ENCODE measurements at places on chromosomes 2 and 18. TPM values are rescaled to one million over a fixed set of nuclear protein-coding genes. Genes with fewer than 3 reads are reported as not detected.

IL1B gene
- 7.0 TPM for total RNA-seq

GRCh38 chr2:48397846-48398245 is 132.1 kb upstream of the STON1 start:
- no peak overlapping the region for H3K4me3 ChIP-seq
- no peaks in the 10 kb centered on the region for H3K36me3 ChIP-seq
- DNase-seq = no peak
- no peaks in the 10 kb centered on the region for H3K4me1 ChIP-seq
- H3K27ac ChIP-seq = no peak overlapping the region

- H3K27me3 ChIP-seq = no peaks in the 10 kb centered on the region
- DNase-seq = no peak
- no peak overlapping the region for H3K4me3 ChIP-seq
- no peaks in the 10 kb centered on the region for H3K36me3 ChIP-seq
Observed at GRCh38 chr2:122307763-122308162, 552.3 kb downstream of the TSN start.

GALR1 gene
- 0.55 TPM for total RNA-seq

DNA sequence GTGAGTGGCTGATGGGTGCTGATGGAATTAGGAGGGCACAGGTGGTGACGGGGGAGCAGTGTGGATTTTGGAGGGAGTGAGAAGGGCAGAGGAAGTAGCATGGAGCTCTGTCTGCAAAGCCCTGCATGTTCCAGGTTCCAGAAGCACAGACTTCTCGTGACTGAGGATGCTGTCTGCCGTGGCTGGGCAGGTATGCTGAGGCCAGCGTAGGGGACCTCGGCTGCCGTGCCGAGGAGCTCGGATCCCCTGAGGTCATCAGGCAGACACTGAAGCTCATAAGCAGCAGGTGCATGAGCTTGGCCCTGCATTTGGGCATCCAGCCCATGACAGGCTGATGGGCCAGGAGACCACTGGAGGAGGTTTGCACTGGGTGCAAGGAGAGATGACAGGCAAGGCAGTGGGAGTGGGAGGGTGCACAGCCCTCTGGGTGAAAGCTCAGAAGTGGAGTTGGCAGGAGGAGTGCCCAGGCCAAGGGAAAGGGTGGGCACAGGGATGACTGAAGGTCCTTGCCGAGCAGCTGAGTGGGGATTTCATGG is 215.3 kb downstream of the SH3RF3 start:
- H3K27me3 ChIP-seq = no peaks in the 10 kb centered on the region
- H3K4me1 ChIP-seq = no peaks in the 10 kb centered on the region
- no peak overlapping the region for H3K4me3 ChIP-seq
- no peak for DNase-seq
- H3K27ac ChIP-seq = no peak overlapping the region

- no peaks in the 10 kb centered on the region for H3K36me3 ChIP-seq
- peaks cover 3% of the 10 kb centered on the region for H3K4me1 ChIP-seq
- H3K4me3 ChIP-seq = no peak overlapping the region
- no peak overlapping the region for H3K27ac ChIP-seq
Observed at GRCh38 chr2:218074031-218074430, 5.0 kb downstream of the RUFY4 start.

DNA sequence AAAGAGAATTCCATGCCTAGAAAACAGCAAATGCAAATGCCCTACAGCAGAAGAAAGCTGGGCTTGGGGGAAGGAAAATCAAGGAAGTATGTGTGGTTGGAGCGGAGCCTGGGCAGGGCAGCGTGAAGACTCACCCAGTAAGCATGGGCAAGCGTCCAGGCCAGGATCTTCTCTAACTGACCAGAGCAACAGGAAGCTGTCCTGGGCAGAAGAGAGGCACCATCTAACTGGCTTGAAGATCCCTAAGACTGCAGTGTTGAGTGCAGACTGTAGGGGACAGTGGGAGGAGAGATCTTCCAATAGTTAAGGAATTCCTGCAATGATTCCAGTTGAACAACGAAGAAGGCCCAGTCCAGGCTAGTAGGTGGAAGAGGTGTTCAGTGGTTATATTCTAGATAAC is 57.9 kb downstream of the NXPH2 start:
- no peak overlapping the region for H3K27ac ChIP-seq
- no peak for DNase-seq
- no peaks in the 10 kb centered on the region for H3K4me1 ChIP-seq

SAG gene
- not detected for total RNA-seq

DNA sequence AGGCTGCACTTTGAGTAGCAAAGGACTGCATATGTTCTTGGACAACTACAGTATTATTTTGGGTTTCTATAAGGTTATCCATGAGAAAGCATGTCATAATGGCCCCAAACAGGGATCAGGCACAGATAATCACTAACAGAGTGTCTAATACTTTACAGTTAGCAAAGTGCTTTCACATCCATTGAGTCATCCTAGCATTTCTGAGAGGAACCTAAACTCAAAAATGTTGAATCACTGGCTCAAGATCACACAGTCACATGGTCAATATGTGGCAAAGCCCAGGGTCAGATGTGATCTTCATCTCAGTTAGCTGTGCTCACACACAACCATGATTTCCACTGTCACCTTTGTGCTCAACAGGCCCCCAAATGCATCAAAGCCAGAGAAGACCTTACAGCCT is 156.1 kb upstream of the VRK2 start:
- H3K27me3 ChIP-seq = no peaks in the 10 kb centered on the region
- H3K27ac ChIP-seq = no peak overlapping the region
- H3K36me3 ChIP-seq = no peaks in the 10 kb centered on the region
- H3K4me3 ChIP-seq = no peak overlapping the region
- no peak for DNase-seq

GRCh38 chr2:190468814-190469569 is 60.8 kb downstream of the MFSD6 start:
- no peak overlapping the region for H3K4me3 ChIP-seq
- peak; percentile 96 for DNase-seq
- no peaks in the 10 kb centered on the region for H3K27me3 ChIP-seq
- peaks cover 9% of the 10 kb centered on the region for H3K36me3 ChIP-seq
- H3K27ac ChIP-seq = peak overlapping the region; percentile 78
- H3K4me1 ChIP-seq = peaks cover 40% of the 10 kb centered on the region

GRCh38 chr2:84939426-84940087 is 31.4 kb upstream of the KCMF1 start:
- H3K27me3 ChIP-seq = no peaks in the 10 kb centered on the region
- H3K36me3 ChIP-seq = no peaks in the 10 kb centered on the region
- DNase-seq = peak; percentile 72
- peaks cover 18% of the 10 kb centered on the region for H3K4me1 ChIP-seq

DNA sequence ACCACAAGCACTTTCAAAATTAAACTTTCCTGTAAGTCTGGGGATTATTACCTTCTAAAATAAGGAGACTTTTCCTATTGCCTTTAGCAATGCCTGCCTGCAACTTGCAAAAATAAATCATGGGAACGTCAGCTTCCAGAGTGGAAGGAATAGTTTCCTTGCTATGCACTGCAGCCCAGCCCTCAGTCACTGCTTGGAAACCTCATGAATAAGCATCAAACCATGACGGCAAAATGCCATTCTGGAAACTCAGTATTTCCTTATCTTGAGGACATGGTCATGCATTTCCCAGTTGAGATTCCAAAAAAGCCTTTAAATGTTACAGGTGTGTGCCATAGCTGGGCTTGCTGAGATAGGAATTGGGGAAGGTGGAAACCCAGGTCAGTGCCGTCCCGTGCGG is 84.2 kb upstream of the OTOS start:
- no peak for DNase-seq
- no peaks in the 10 kb centered on the region for H3K4me1 ChIP-seq
- H3K27me3 ChIP-seq = peaks cover 34% of the 10 kb centered on the region
- H3K4me3 ChIP-seq = no peak overlapping the region

GRCh38 chr2:204732019-204732418 is 186.7 kb downstream of the PARD3B start:
- no peaks in the 10 kb centered on the region for H3K27me3 ChIP-seq
- H3K27ac ChIP-seq = no peak overlapping the region
- no peaks in the 10 kb centered on the region for H3K36me3 ChIP-seq
- H3K4me1 ChIP-seq = peaks cover 9% of the 10 kb centered on the region
- DNase-seq = peak; percentile 18

RASGRP3 gene
- total RNA-seq = 51.3 TPM

GRCh38 chr2:138187221-138187620 is 222.9 kb downstream of the HNMT start:
- no peak for DNase-seq
- no peaks in the 10 kb centered on the region for H3K36me3 ChIP-seq
- H3K27ac ChIP-seq = no peak overlapping the region
- no peaks in the 10 kb centered on the region for H3K27me3 ChIP-seq
- no peaks in the 10 kb centered on the region for H3K4me1 ChIP-seq

DNA sequence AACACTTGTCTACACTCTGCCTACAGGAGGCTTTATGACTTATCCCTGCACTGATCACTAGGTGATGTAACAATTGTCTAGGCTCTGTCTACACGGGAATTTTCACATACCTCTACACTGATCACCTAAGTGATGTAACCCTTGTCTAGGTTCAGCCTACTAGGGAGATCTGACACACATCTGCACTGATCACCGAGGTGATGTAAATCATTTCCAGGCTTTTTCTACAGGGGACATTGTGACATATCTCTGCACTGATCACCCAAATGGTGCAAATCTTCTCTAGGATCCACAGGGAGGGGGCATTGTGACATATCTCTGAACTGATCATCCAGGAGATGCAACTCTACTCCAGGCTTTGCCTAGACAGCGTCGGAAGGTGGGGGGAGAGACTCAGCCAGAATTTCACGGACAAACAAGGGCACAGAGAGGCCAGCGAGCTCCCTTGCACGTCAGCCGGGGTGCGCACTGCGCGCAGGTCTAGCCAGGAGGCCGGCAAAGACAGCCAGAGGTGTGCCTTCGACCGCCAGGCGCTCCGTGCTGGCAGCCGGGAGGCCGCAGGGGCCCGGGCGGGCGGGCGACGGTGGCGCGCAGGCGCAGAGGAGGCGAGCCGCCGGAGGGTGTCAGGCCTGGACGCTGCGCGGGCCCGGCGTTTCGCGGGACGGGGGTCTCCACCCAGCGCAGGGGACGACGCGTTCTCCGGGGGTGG is 46.9 kb upstream of the USP14 start:
- no peaks in the 10 kb centered on the region for H3K36me3 ChIP-seq
- no peaks in the 10 kb centered on the region for H3K27me3 ChIP-seq
- DNase-seq = peak; percentile 93
- H3K27ac ChIP-seq = peak overlapping the region; percentile 74
- H3K4me1 ChIP-seq = no peaks in the 10 kb centered on the region
- H3K4me3 ChIP-seq = peak overlapping the region; percentile 45

PROC gene
- total RNA-seq = not detected

DNA sequence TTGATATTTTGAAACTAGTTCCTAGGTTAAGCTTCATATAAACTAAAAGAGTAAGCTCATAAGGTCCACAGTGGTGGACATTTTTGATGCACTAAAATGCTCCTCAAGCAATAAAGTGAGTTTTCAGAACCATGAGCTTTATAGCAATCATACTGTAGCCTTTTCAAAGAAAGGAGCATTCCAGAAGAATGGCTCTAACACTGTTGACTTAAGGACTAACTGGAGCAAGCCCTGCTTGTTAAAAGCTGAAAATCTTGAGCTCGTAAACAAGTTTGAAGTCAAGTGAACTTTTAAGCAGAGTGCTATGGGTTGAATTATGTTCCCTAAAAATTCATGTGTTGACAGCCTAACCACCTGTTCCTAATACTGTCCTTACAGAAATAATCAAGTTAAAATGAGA is 38.0 kb downstream of the KYNU start:
- H3K4me1 ChIP-seq = no peaks in the 10 kb centered on the region
- no peak for DNase-seq
- no peaks in the 10 kb centered on the region for H3K36me3 ChIP-seq

DNA sequence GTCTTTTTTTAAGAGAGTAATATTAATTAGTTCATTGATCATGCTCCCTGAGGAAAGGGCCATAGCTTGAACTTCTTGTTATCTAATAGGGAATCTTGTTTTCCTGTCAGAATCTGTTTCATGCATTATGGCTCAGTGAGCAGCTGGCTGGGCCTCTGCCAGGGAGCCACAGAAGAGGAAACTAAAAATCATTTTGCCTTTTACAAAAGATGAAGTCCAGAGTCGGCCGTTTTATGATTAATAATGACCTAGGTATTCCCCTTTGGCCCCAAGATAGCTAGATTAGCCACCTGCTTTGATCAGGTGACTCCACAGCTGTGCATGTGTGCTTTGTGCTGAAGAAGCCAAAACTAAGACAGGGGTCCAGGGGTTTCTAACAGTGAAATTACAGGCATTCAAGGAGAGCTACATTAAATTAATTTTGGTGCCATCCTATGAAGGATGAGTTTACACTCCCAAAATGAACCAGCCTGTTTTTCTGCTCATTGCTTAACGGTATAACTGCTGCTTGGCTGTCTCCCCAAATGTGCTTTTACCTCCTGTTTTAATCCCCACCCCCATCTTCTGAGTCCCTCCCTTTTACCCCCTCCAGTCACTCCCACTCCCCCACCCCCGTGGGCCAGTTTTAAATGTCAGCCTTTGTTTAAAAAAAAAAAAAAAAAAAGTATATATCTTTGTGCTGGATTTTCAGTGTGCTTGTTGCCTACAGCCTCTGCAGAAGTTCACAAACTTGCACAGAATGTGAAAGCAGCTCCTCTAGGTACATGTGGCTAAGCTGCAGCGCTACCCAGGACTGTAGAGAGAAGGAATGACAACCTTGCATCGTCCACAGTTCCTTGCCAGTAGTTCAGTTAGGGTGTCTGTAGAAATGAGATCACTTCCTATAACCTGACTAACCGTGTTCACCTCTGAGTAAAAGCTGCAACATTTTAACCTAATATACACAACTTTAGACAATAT is 93.1 kb downstream of the CABLES1 start:
- no peaks in the 10 kb centered on the region for H3K27me3 ChIP-seq
- H3K4me1 ChIP-seq = peaks cover 17% of the 10 kb centered on the region
- peak; percentile 51 for DNase-seq
- H3K4me3 ChIP-seq = no peak overlapping the region

- no peaks in the 10 kb centered on the region for H3K4me1 ChIP-seq
- H3K27me3 ChIP-seq = no peaks in the 10 kb centered on the region
- H3K4me3 ChIP-seq = no peak overlapping the region
- H3K27ac ChIP-seq = no peak overlapping the region
Observed at GRCh38 chr2:189287982-189288521, 108.5 kb upstream of the COL5A2 start.

RBBP8 gene
- total RNA-seq = 21.4 TPM

GRCh38 chr2:236319036-236319435 is 54.8 kb upstream of the ASB18 start:
- H3K27ac ChIP-seq = no peak overlapping the region
- H3K36me3 ChIP-seq = no peaks in the 10 kb centered on the region
- H3K27me3 ChIP-seq = no peaks in the 10 kb centered on the region
- no peak overlapping the region for H3K4me3 ChIP-seq
- no peaks in the 10 kb centered on the region for H3K4me1 ChIP-seq

DNA sequence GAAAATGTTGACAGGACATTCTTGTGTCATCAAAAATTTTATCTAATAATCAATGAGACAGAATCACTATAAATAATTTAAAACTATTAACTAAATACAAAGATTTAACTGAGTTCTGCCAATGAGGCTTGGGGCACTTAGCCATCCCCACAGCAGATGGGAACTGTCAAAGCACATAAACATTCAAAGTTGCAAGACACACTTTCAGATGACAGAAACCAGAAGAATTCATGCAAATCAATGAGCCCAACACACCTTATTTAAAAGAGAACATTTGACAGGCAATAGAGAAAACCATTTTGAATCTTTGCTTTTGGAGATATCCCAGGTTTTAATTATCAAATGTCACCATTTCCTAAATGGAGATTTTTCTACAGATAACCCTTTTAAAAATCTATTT is 566.2 kb downstream of the IRS1 start:
- H3K4me3 ChIP-seq = no peak overlapping the region
- no peak for DNase-seq
- no peak overlapping the region for H3K27ac ChIP-seq
- H3K36me3 ChIP-seq = no peaks in the 10 kb centered on the region

GRCh38 chr2:151882786-151883445 is 54.7 kb upstream of the ARL5A start:
- H3K4me3 ChIP-seq = no peak overlapping the region
- no peak overlapping the region for H3K27ac ChIP-seq
- H3K4me1 ChIP-seq = peaks cover 5% of the 10 kb centered on the region
- DNase-seq = no peak
- no peaks in the 10 kb centered on the region for H3K36me3 ChIP-seq
- H3K27me3 ChIP-seq = no peaks in the 10 kb centered on the region
